ENCODE measurements at places on chromosomes 6 and 20.

DNA sequence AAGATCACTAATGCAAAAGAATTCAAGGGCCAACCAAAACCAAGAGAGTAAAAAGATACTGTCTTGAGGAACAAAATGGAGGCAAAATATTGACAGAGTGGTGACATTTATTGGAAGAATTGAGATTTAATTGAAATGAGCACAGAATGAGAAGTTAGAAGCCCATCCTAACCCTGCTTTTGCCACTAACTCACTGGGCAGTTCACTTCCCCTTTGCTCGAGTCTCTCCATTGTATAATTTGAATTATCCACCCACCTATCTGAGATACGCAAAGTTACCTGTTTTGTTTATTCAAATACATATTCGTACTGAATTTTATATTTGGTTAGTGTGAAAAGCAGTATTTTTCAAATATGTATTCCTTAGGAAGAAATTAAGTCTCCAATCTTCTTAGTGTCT is 204.5 kb upstream of the PRDM1 start:
- no peak for DNase-seq

GRCh38 chr6:4775494-4776130 is 592 bp upstream of the CDYL start:
- peak; percentile 36 for DNase-seq

DNA sequence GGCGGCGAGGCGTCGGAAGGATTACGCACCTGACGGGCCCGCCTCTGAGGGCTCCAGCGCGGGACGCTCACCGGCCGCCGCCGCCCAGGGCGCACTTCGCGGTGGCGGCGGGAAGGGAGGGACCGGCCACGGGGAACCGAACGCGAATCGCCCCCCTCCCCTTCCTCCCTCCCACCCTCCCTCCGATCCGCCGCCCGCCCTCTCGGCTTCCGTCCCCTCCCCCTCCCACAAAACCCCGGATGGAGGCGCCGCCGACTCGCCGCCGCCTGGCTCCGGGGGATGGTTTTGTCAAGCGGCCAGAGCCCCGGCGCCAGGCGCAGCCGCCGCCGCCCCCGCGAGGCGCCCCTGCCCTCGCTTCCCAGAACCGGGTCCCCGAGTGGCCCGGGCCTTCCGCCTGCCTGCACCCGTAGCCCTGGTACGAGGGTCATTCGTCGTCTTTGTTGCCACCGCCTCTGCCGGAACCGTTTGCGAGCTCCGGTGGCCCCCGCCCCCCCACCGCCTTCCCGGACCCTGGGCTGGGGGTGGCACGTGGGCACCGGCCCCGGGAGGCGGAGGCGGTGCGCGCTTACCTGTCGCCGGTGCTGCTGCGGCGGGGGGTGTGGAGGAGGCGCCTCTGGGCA is 398 bp downstream of the ZBTB2 start:
- DNase-seq = no peak

DNA sequence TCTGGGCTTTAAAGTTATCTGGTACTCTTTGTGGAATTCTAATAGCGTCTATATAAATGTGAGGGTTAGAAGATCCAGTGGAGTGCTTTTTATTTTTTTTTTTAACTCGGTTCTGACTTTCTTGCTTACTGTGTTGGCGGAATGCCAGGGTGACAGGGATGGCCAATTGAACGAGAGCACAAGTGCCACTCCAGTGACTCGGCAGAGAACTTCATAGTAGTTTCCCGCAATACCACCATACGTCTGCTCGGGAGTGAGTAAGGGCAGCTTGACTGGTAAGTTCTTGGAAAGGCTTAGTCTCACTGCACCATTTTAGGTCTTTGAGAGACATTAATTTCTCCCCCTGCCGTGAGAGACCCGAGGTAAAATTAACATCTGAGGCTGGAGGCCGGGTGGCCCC is 49.4 kb upstream of the TULP1 start:
- DNase-seq = no peak

DNA sequence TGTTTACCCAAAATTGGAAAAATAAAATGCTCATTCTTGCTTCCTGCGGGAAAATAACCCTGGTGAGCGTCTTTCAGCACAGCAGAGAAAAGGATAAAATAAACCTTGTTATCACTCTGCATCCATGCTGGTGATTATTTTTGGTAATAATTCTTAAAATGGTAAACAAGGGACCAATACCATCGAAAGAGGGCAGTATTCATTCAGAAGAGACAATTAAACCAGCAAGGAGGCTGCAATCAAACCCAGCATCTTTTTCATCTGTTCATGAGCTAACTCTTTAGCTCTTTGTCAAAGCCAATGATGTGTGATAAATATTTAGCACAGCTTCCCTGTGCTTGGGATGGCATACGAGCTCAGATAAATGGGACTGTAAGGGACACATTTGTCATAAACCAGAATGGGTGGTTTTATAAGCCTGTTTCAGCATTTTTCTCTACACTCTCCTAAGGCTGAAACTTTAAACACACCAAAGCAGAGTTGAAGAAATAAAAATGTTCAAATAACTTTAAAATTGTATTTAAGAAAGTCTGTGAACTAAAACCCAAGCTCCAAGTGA is 34.4 kb downstream of the CDH26 start:
- DNase-seq = no peak

DNA sequence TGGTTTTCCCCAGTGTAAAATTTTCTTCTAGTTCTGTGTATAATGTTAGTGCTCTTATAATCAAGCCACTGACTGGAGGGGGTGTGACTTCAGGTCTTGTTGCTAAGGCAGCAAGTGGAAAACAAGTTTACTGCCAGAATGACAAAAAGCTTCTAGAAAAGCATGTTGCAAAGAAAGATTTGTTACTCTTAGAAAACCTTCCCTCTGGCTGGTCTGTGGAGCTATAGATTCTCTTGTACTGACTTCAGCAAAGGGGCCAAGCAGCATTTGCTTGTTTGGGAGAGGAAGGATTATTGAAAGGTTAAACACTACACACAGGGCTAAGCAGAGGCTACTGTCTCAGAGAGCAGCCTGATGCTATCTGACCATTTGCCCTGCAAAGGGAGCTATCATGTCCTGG is 288.8 kb downstream of the BTBD9 start:
- DNase-seq = no peak

GRCh38 chr20:51562332-51563173 is 20.0 kb upstream of the NFATC2 start:
- peak; percentile 76 for DNase-seq

- DNase-seq = no peak
Measured at GRCh38 chr20:36548006-36548315, 6.6 kb downstream of the MYL9 start.

- DNase-seq = no peak
Measured at GRCh38 chr20:7741866-7742265, 198.4 kb downstream of the HAO1 start.

DNA sequence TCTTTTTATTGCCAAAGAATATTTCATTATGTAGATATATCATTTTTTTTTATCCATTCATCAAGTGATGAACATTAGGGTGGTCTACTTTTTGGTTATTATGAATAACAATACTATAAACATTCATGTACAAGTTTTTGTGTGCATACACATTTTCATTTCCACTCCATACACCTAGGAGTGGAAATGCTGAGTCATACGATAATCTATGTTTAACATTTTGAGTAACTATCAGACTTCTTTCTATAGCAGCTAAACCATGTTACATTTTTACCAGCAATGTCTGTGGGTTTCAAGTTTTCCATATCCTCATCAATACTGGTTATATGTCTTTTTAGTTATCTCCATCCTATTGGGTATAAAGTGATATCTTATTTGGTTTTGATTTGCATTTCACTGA is 65.7 kb downstream of the PRSS35 start:
- DNase-seq = no peak

GRCh38 chr6:158474961-158475343 is 84.9 kb upstream of the TMEM181 start:
- DNase-seq = no peak

GRCh38 chr20:33604084-33604990 is 57.8 kb upstream of the C20orf144 start:
- DNase-seq = no peak

- DNase-seq = no peak
Measured at GRCh38 chr20:62159839-62160238, 16.3 kb downstream of the SS18L1 start.

GRCh38 chr6:31829633-31830283 is 2.2 kb downstream of the HSPA1B start:
- DNase-seq = no peak
